ENCODE measurements at places on chromosomes 2 and 18. TPM values are rescaled to one million over a fixed set of nuclear protein-coding genes. Genes with fewer than 3 reads are reported as not detected.

APOB gene
- not detected for total RNA-seq

DNA sequence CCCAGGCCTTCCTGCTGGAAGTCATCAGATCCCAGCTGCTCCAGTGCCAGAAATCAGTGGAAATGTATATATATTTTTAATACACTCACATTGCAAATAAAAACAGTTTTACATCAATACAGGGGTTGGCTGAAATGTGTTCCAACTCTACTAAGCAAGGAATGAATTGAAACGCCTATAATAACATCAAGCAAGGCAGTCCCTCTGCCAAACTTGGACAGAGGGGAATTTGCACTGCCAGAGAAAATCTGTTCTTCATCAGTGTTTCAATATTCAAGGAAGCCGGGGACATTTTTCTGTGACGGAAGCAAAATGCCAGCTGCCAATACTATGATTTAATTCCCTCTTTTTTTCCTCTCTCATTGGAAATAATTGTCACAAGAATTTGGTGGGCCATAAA is 335.3 kb downstream of the TNS1 start:
- H3K27ac ChIP-seq = no peak overlapping the region
- no peak overlapping the region for H3K4me3 ChIP-seq
- DNase-seq = no peak
- no peaks in the 10 kb centered on the region for H3K27me3 ChIP-seq
- H3K36me3 ChIP-seq = peaks cover 4% of the 10 kb centered on the region
- H3K4me1 ChIP-seq = no peaks in the 10 kb centered on the region

HRH4 gene
- total RNA-seq = 8.5 TPM

PTPN18 gene
- total RNA-seq = 102 TPM

SP140 gene
- total RNA-seq = 68.2 TPM

GRCh38 chr2:84694088-84694622 is 177.9 kb downstream of the DNAH6 start:
- peak overlapping the region; percentile 87 for H3K27ac ChIP-seq
- peaks cover 8% of the 10 kb centered on the region for H3K4me1 ChIP-seq
- no peak for DNase-seq
- H3K27me3 ChIP-seq = no peaks in the 10 kb centered on the region
- H3K4me3 ChIP-seq = peak overlapping the region; percentile 70
- H3K36me3 ChIP-seq = no peaks in the 10 kb centered on the region

GRCh38 chr2:27890146-27890923 is at the start of the genes BABAM2 and RBKS:
Gene BABAM2 (plus strand): TSS chr2:27890729. CDS start chr2:27894557, 3,828 bp downstream.
Gene RBKS (minus strand): TSS chr2:27890387. CDS start chr2:27890345, 42 bp downstream.
- peak; percentile 89 for DNase-seq
- peak within 1 kb of the TSS; percentile 98 for H3K27ac ChIP-seq
- H3K4me1 ChIP-seq = peaks cover 40% of the 10 kb centered on the region
- H3K4me3 ChIP-seq = peak within 1 kb of the TSS; percentile 95

DNA sequence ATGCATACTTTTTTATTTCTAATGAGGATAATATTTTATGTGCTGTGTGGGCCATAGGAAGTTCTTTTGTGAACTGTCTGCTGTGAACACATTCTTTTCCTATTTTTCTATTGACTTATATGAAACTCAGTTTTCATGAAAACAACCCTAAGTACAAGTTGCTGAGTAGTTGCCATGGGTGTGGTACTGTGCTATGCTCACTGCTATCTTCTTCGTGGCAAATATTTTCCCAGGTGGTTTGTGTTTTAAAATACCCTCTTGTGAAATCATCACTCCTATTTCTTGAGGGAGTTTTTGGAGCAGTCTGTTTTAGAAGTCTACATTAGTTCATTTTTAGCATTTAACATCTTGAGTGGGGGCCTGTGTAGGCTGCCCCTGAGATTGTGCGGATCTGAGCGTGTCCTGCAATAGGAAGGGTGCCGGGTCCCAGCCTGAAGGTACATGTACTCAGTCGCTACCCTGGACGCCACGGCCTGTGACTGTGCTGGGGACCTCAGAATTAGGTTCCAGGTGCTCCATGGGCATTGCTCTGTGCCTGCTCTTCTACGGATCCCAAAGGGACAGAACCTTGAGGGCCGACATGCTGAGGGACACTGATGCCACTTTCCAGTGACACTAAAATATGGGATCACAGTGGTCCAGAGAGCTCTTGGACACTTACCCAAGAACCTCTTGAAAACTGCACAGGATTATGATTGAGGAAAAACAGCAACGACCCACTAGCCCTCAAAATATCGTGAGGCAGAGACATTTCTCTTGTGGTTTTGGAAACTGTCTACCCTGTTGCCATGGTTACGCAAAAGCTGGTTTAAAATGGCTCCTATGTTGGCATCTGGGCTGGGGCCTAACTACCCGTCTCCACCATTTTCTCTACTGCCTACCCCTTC is 480.4 kb downstream of the TGIF1 start:
- no peaks in the 10 kb centered on the region for H3K36me3 ChIP-seq
- DNase-seq = no peak
- H3K4me3 ChIP-seq = no peak overlapping the region
- peaks cover 4% of the 10 kb centered on the region for H3K27me3 ChIP-seq
- H3K27ac ChIP-seq = no peak overlapping the region

CCT7 gene
- total RNA-seq = 132 TPM

DNA sequence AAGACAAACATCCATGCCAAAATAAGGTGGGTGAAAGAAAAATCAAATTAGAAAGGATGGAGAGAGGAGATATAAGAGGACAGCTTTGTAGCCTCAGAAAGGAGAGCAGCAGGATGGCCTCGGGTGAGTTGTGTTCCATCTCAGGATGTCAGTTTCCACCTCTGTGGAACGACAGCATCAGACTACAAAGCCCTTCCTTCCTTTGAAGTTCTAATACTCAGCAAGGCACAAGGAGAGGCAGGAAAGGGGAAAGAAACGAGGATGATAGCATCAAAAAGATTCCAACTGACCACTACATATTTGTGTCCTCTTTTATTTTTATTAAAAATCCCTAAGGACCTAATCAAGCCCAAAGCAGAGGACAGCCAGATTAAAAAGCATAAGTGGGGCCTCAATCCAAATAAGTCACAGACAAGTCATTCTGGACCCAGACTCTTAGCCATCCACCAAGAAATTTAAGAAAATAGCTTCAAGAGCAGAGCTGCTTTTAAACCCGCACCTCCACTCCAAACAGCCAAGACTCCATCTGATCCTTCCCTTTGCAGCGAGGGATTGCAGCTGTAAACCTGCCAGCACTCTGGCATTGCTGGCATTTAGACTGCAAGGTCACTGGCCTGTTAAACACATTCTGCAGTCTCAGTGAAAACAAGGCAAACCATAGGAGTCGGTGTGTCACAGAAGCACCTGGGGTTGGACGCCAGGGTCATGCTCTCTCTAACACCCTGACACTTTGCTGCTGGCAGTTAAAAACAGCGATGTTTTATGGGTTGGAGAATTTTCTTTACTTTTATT is 314.5 kb upstream of the CHAC2 start:
- H3K27ac ChIP-seq = no peak overlapping the region
- H3K27me3 ChIP-seq = no peaks in the 10 kb centered on the region
- H3K4me1 ChIP-seq = no peaks in the 10 kb centered on the region
- DNase-seq = no peak
- H3K4me3 ChIP-seq = no peak overlapping the region

PSTPIP2 gene
- 15.8 TPM for total RNA-seq

LAMA1 gene
- not detected for total RNA-seq

DNA sequence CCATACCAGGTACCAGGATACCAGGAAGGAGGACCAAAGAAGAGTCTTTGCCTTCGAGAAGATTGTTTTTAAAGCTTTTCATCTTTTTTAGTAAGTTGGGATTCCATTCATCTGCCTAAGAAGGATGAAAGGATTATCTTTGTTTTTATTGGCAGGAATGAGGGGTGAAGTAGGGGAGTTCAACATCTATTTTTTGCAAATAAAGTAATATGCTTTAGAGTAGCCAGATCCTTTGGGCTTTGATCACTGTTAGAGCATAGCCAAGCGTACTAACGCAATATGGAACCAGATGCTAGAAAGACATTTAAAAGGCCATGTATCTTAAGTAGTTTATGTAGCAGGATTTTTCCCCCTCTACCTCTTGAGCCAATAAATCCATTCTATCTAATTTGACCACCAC is 133.0 kb downstream of the PRPF40A start:
- no peak for DNase-seq
- H3K4me1 ChIP-seq = no peaks in the 10 kb centered on the region
- peaks cover 46% of the 10 kb centered on the region for H3K27me3 ChIP-seq
- no peak overlapping the region for H3K4me3 ChIP-seq
- no peaks in the 10 kb centered on the region for H3K36me3 ChIP-seq

CPS1 gene
- 0.67 TPM for total RNA-seq

LRRTM1 gene
- total RNA-seq = not detected

DNA sequence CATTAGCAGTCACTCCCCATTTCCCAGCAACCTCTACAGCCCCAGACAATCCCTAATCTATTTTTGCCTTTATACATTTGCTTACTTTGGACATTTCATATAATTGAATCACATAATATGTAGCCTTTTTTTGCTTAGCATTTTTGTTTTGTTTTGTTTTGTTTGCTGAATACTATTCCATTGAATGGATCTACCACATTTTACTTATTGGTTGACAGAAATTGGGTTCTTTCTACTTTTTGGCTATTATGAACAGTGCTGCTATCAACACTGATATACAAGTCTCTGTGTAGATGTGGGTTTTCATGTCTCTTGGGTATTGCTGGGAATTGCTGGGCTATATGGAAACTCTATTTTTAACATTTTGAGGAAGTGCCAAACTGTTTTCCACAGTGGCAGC is 7.6 kb downstream of the PTPN18 start:
- H3K36me3 ChIP-seq = no peaks in the 10 kb centered on the region
- no peak for DNase-seq
- no peaks in the 10 kb centered on the region for H3K27me3 ChIP-seq

DNA sequence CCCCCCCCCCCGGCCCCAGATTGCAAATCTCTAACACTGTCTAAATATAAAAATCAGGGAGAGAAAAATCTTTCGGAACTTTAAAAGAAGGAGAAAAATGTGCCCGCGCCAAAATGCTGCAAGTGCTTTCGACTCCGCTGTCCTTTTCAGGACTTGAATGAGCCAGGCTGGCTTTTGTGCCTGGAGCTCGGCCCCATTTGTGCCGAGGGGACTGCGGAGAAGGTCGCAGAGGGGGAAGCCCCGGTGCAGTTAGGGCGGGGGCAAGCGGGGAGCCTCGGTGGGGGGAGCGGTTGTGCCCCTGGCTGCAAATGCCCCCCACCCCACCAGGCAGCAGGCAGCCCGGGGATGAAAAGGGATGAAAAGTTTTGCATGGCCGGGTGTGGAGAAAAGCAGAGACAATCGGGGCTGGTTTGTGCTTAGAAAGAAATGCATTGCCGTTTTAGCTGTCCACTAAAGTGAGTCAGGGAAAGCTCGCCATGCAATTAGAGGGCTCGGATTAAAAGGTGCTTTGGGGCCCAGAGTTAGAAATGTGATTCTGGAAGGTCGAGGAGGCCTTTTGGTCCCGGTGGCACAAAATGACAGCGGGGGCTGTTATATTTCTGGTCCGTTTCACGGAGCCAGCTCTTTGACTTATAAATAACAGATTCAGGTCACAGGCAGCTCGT is 1.6 kb downstream of the INHBB start:
- peak overlapping the region; percentile 92 for H3K4me3 ChIP-seq
- H3K27ac ChIP-seq = no peak overlapping the region
- DNase-seq = no peak

GRCh38 chr2:169716238-169716886 is 17.3 kb upstream of the KLHL23 start:
- H3K27ac ChIP-seq = no peak overlapping the region
- no peaks in the 10 kb centered on the region for H3K4me1 ChIP-seq
- H3K36me3 ChIP-seq = no peaks in the 10 kb centered on the region
- no peaks in the 10 kb centered on the region for H3K27me3 ChIP-seq

DNA sequence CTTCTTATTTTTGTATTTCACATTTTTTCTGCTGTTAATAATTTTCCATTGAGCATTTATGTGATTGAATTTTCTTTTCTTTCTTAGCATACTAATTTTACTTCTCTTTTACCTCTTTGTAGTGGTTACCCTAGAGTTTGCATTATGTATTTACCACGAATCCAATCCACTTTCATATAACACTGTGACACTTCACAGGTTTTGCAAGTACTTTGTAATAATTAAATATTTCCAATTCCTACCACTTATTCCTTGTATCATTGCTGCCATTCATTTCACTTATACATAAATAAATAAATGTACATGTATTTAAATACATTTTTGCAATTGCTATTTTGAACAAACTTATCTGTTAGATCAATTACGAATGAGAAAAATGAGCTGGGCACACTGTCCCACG is 110.8 kb downstream of the TGIF1 start:
- no peaks in the 10 kb centered on the region for H3K36me3 ChIP-seq
- no peak for DNase-seq
- no peaks in the 10 kb centered on the region for H3K27me3 ChIP-seq

DNA sequence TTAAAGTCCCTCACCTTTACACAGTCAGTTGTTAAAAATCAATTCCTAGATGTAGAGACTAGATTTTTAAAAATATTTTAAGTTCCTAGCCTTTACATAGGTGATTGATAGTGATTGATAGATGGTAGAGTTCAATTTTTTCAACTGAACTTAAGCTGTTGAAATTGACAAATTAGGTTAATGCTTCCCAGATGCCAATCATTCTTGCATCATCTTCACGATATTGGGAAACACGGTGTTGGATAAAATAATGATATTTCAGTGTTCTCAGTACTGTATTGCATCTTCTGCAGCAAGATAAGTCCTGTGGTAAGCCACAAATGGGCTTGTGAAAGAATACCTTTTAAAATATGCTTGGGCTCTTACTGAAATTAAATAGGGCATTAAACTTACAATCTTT is 667.6 kb downstream of the STK39 start:
- H3K27me3 ChIP-seq = peaks cover 4% of the 10 kb centered on the region
- no peak overlapping the region for H3K27ac ChIP-seq
- no peaks in the 10 kb centered on the region for H3K36me3 ChIP-seq
- DNase-seq = no peak

DNA sequence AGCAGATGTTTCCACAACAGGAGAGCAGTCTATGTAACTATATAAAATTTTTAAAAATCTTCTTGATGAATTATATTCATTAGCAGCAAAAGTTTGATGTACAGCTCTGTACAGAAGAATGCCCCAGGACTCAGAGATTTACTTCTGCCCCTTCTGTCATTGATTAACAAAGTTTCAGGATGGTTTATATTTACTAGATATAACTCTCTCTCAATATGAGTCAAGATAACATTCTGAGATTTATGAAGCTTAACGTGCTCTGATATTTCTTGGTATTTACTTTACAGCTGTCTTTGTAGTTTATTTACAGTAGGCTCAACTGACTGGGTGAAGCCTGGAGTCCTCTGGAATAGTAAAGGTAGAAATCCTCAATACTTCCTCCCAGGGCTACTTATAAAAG is 93.6 kb upstream of the HNMT start:
- H3K36me3 ChIP-seq = no peaks in the 10 kb centered on the region
- no peak overlapping the region for H3K27ac ChIP-seq
- DNase-seq = no peak
- H3K4me3 ChIP-seq = no peak overlapping the region
- H3K27me3 ChIP-seq = peaks cover 19% of the 10 kb centered on the region
